BJ (cell line): ENCODE measurements at places on chromosomes 2 and 18. TPM values are rescaled to one million over a fixed set of nuclear protein-coding genes. Genes with fewer than 3 reads are reported as not detected.

DNA sequence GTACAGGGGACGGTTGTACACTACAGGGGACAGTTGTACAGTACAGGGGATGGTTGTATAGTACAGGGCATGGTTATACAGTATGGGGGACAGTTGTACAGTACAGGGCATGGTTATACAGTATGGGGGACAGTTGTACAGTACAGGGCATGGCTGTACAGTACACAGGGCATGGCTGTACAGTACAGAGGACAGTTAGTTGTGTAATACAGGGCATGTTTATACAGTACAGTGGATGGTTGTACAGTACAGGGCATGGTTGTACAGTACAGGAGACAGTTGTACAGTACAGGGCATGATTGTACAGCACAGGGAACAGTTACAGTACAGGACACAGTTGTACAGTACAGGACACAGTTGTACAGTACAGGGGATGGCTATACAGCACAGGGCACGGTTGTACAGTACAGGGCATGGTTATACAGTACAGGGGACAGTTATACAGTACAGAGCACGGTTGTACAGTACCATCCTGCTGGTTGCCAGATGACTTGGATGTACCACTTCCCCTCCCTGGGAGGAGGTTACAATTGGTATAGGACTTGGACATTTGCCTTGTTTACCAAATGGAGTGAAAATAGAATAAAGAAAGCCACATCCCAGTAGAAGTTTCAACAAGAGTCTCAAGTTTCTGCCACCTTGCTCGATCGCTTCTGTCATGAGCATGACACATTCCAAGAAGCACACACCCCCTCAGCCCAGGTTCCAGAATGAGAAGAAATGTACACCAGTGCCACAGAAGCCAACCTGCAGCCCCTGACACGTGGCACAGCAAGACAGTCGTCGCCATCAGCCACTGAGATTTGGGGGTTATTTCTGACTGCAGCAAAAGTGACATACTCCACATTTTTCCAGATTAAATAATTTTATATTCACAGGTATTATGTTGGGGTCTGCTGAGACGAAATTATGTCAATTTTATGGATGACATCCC, 16.0 kb downstream of the CYRIA start:
- DNase-seq: no peak

DNA sequence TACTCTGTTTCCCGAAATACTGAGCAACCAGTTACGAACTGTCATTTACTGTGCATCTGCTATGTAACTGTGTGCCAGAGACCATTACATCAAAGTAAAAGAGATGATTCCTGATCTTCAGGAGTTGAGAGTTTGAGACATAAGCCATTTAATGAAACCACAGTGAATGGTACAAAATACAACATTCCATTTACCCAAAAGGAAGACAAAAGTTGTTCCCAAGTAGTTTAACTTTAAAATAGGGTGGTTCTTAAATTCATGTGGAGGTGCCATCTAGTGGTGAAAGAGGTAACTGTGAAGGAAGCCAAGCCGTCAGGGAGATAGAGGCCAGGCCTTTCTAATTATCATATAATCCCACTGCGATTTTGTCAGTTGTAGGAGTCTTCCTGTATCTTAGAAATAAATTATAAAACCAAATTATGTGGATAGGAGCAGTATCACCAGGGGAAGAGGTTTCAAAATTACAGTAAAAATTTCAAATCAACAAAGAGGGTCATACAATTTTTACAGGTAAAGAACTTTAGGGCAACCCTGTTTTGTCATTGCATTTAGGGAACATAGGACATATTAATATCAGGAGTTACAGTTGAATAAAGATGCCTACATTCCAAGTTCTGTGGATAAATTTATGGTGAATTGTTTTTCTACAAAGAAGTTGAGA, 67.7 kb downstream of the EPAS1 start:
- DNase-seq: peak; percentile 9

DNA sequence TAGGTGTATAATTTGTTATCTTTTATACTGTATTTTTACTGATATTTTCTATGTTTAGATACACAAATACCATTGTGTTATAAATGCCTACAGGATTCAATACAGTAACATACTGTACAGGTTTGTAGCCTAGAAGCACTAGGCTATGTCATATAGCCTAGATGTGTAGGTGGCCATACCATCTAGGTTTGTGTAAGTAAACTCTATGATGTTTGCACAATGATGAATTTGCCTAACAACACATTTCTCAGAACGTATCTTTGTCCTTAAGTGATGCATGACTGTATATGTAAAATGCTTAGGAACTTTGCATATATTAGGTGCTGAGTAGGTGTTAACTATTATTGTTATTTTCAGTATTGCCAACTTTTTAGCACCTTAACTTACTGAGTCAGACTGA, 17.3 kb downstream of the UNC80 start:
- DNase-seq: no peak

GRCh38 chr2:166417669-166418068, 41.9 kb upstream of the SCN9A start:
- DNase-seq: no peak

DNA sequence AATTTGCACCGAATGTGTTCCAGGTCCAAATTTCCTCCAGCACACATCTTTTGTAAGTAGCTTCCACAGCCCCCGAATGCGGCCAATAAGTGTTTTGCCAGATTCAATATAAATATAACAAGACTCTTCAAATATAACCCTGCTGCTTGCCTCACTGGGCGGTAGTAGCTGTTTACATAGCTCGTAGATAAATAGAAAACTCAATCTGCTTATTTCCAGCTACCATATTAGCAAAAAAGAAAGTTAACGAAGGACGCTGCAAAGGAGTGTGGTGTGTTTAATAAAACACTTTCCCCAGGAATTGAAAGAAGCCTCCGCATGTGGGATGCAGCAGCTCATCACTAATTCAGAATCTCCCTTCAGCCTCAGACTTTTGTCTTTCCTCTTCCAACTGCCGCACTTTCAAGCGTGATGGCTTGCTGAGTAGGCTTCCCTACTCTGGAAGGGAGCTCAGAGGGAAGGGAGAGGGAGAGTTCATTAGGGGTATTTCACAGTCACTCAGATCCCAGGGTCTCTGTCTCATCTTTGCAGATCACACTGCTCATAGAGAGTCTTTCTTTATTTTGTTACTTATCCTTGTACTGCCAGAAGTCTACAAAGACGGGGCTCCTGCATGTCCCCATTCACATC, 367.0 kb downstream of the RND3 start:
- no peak for DNase-seq

GRCh38 chr18:55384551-55385275, 203.3 kb downstream of the TCF4 start:
- DNase-seq: no peak

- no peak for DNase-seq
These were observed 70.5 kb downstream of the CSRNP3 start for GRCh38 chr2:165539985-165540384.

- DNase-seq: no peak
These were observed 4.0 kb downstream of the WDR54 start for GRCh38 chr2:74425523-74425922.

LINC00305 gene
- polyA plus RNA-seq: not detected in 2 replicates

NCK2 gene
- 20.6 and 32.9 TPM in 2 replicates for polyA plus RNA-seq
